Mesangial cell (primary cell): ENCODE measurements at places on chromosomes 5 and 9. TPM values are rescaled to one million over a fixed set of nuclear protein-coding genes. Genes with fewer than 3 reads are reported as not detected.

The GOLGA2 gene
- total RNA-seq, result 41.7 and 62.4 TPM in 2 replicates

The PCDHB2 gene
- 0.49 and 0.76 TPM in 2 replicates for total RNA-seq

The TIMD4 gene
- 0.38 TPM in 1 of 2 replicates, not detected in the other for total RNA-seq

The TMEM171 gene
- 8.1 and 9.1 TPM in 2 replicates for total RNA-seq

The SLC6A18 gene
- total RNA-seq, result not detected in 2 replicates

The GAS1 gene
- 9.1 and 29.4 TPM in 2 replicates for total RNA-seq

The DBH gene
- total RNA-seq, result not detected in 2 replicates

The SLIT3 gene
- total RNA-seq, result 18.9 and 52.4 TPM in 2 replicates

The IFNE gene
- total RNA-seq, result 0.25 TPM in 1 of 2 replicates, not detected in the other

The ACTL7B gene
- total RNA-seq, result not detected in 2 replicates

The SDHA gene
- total RNA-seq, result 73.8 and 77.4 TPM in 2 replicates

The C5orf58 gene
- total RNA-seq, result not detected in 2 replicates

The CNTNAP3 gene
- 13.5 and 23.5 TPM in 2 replicates for total RNA-seq

The CREBRF gene
- 2.6 and 5.7 TPM in 2 replicates for total RNA-seq

The OSMR gene
- total RNA-seq, result 30.8 and 47.5 TPM in 2 replicates

The SMIM27 gene
- 5.4 and 10.1 TPM in 2 replicates for total RNA-seq

The IGIP gene
- 0.65 and 2.2 TPM in 2 replicates for total RNA-seq

The ECPAS gene
- total RNA-seq, result 50.4 and 60.1 TPM in 2 replicates

The LHX3 gene
- not detected in 2 replicates for total RNA-seq

The STPG3 gene
- not detected in 2 replicates for total RNA-seq

The PIP5KL1 gene
- 2.5 and 4.2 TPM in 2 replicates for total RNA-seq

The ATP6V1G1 gene
- 84.6 and 108 TPM in 2 replicates for total RNA-seq

The GABRA6 gene
- total RNA-seq, result not detected in 2 replicates

The FSTL4 gene
- 0.38 TPM in 1 of 2 replicates, not detected in the other for total RNA-seq

The HMHB1 gene
- total RNA-seq, result not detected in 2 replicates

The CCDC180 gene
- total RNA-seq, result 1.5 TPM in 2 replicates

The ELOVL7 gene
- total RNA-seq, result 1.1 and 5.8 TPM in 2 replicates

The TAF11L10 gene
- total RNA-seq, result not detected in 2 replicates

The OR1Q1 gene
- not detected in 2 replicates for total RNA-seq

The SPOCK1 gene
- total RNA-seq, result 12.9 and 21.5 TPM in 2 replicates
